SK-N-MC (cell line): ENCODE measurements at places on chromosomes 3 and 15.

- no peak for DNase-seq
Measured at GRCh38 chr3:122929188-122930062, 98.1 kb downstream of the SEMA5B start.

GRCh38 chr15:41231422-41232226 is 556 bp downstream of the CHP1 start:
- DNase-seq = no peak

GRCh38 chr3:157220883-157221282 is 60.9 kb upstream of the CCNL1 start:
- DNase-seq = no peak

DNA sequence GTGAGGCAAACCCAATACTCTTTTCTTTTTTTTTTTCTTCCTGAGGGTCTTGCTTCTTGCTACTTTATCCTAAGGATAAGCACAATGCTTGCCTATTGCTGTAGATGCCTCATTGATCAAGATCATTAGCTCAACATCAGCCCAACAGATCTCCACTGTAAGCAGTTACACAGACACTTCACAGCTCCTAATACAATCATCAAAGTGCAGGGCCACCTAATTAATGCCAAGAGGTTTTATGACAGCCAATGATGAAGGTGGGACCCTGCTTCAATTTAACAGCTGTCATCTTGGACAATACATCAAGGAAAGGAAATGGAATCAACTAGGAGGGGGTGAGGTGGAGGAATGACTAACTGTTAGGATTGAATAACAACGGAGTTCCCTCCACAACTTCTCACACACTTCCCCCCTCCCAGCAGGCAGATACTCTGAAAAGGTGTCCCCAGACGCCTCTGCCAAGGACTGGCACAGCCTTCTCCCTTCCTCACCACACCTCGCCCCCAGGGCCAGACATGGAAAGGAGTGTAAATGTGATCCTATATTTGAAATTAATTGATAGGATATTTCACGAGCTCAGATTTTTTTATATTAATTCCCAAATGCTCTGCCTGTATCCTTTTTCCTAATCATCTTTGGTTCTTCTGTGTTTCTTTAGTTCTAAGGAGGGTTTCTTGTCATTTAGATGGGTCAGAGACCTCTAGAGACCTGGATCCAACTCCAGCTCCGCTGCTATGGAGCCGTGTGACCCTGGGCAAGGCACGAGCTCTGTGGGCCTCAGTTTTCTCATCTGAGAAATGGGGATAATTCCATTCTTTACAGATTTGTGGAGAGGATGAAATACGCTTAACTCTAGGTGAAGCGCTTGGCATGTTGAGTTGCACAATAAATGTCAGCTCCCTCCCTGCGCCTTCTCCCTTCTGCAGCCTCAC is 1.2 kb downstream of the DCLK3 start:
- DNase-seq = no peak

- DNase-seq = no peak
Measured at GRCh38 chr15:47811172-47811571, 93.9 kb downstream of the SEMA6D start.

- no peak for DNase-seq
Measured at GRCh38 chr15:31307270-31308184, 19.1 kb upstream of the KLF13 start.

DNA sequence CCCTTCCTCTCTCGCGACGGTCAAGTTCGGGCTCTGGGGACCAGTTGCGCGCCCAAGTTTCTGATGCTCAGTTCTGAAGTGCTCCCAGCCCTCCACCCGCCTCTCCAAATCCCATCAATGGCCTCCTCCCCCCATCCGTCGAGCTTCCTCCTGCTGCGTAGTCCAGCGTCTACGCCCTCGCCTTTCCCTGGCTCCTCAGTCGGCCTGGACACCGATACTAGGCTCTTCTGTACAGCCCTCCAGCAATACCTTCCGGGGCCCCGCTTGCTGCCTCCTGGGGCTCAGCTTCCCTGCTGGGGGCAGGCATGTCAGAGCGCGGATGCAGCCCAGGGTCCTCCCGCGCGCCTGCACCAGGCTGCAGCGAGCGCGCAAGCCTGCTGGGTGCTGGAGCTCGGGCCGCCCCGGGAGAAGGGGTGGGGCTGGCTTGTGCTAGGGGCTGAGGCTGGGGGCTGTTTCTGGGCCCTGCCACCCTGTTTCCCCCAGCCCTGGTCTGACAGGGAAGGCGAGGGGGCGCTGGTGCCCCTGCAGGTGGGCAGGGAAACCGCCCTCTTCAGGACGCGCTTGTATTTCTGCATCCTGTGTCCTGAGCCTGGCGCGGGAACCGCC is 353.3 kb upstream of the SUCLG2 start:
- DNase-seq = no peak

DNA sequence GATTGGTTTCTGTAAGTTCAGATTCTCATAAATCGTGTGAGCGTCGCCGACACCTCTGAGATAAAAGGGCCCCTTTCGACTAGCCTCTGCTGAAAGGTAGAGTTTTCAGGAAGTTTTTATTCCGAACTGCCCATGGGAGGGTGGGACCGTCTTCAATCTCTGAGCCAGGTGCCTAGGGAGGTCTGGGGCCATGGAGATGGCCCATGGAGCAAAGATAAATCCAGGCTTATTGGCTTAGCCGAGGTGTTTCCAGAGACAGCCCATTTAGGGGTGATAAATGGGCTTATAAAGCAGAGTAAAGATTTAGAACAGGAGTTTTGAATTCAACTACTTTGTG is 442 bp downstream of the QTRT2 start:
- no peak for DNase-seq

- no peak for DNase-seq
Measured at GRCh38 chr3:187269486-187269885, 22.1 kb downstream of the MASP1 start.

- no peak for DNase-seq
Measured at GRCh38 chr3:194826594-194826993, 140.9 kb downstream of the FAM43A start.

DNA sequence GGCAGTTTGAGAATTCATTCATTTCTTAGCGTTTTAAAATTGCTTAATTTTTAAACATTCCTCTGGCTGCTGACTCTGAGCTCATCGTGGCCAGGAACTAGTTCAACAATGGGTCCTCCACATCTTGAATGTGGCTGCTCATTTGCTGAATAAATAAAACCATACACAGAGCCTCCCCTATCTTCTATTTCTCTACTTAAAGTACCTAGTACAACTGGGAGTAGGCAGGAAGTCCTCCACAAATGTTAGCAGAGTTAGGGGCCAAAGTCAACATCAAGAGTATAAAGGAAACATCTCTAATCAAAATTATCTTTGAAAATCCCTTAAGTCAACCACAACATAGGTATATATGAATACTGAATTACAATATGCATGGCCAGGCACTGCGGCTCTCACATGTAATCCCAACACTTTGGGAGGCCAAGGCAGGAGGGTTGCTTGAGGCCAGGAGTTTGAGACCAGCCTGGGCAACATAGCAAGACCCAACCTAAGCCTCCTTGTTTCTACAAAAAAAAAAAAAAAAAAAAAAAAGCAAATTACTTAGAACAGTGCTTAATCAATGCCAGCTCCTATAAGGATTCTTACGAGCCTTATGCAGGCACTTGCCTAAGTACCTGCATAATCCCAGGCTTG is 57.5 kb upstream of the LMOD3 start:
- no peak for DNase-seq

- DNase-seq = no peak
Measured at GRCh38 chr3:63972987-63973386, 50.3 kb downstream of the PSMD6 start.

DNA sequence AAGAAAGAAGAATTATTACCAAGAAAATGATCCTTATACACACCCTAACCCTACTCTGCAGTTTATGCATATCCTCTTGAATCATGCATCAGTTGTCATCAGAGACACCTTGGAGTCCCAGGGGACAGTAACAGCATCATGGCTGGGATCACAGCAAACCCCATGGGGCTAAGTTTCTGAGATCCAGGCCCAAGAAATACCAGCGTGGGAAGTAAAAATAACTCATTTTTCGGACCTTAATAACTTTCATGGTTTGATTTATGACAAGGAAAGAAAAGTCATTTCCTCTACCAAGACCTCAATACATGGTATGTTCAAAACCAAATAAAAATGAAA is 38.8 kb upstream of the B3GNT5 start:
- no peak for DNase-seq
